ENCODE measurements at places on chromosomes 13 and 19.

DNA sequence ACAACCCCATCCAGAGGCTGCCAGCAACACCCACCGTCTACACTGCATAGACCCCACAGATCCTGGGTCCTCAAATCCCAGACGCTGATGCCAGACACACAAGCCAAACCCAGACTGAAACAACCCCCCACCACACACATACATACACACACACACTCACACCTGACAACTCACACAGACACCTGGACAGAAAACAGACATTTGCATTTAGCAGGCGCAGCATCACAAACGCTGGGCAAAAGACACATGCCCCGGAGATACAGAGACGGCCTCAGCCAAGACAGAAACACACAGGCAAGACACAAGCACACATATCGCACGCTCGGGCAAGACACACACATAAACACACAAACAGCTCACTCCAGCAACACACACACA is 1.3 kb downstream of the BBC3 start:
- no peak for DNase-seq

GRCh38 chr13:85223883-85224656 is 575.1 kb downstream of the SLITRK6 start:
- no peak for DNase-seq

DNA sequence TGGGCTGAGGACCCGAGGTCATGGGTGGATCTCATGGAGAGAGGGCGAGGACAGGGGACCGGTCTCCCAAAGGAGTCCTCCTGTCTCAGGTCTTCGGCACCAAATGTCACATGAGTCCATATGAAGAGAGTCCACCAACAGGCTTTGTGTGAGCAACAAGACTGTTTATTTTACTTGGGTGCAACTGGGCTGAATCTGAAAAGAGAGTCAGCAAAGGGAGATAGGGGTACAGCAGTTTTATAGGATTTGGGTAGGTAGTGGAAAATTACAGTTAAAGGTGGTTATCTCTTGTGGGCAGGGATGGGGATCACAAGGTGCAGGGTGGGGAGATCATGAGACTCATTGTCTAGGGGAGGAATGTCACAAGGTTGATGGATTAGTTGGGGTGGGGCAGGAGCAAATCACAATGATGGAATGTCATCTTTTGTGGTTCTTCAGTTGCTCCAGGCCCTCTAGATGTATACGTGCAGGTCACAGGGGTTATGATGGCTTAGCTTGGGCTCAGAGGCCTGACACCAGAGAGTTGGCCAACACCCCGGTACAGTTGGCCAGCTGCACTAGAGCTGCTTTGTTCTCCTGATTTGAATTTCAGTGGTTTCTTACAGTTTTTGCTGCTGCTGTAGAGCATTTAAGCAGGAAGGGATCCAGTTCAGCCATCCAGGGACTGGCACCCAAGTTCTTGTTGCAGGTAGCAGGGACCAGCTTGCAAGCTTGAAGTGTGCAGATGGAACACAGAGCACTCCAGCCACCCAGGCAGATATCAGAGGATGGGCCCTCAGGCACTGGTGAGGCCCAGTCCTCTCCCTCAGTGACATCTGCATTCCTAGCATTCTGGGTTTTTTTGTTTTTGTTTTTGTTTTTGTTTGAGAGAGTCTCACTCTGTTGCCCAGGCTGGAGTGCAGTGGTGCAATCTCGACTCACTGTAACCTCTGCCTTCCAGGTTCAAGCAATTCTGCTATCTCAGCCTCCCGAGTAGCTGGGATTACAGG is 26.4 kb upstream of the IGFL1 start:
- no peak for DNase-seq

DNA sequence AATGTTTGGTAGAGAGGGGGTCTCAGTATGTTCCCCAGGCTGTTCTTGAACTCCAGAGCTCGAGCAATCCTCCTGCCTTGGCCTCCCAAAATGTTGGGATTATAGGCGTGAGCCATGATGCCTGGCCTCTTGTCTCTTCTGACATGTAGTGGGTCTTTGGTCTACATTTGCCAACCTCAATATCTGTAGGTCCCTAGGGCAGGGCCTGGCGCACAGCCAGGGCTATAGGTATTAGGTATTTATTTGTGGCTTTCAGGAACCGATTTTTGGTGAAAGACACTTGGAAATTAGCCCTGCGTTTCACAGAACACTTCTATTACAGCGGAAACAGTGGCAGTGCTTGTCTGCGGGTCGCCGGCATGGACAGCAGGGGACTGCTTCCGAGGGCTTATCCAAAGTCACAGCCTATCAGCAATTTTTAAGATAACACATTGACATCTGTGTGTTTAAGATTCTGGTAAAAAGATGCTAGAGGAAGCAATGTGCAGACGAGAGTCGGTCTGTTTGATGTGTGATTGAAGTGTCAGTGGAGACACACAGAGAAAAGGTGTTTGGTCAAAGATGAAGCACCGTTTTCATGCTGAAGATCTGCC is 14.5 kb downstream of the ZNF536 start:
- no peak for DNase-seq

- peak; percentile 78 for DNase-seq
These were observed 58.3 kb downstream of the KLF2 start for GRCh38 chr19:16382775-16383543.

- no peak for DNase-seq
These were observed 6.1 kb upstream of the KLK8 start for GRCh38 chr19:51007488-51007887.

GRCh38 chr19:33819880-33820781 is 23.5 kb downstream of the KCTD15 start:
- peak; percentile 81 for DNase-seq

DNA sequence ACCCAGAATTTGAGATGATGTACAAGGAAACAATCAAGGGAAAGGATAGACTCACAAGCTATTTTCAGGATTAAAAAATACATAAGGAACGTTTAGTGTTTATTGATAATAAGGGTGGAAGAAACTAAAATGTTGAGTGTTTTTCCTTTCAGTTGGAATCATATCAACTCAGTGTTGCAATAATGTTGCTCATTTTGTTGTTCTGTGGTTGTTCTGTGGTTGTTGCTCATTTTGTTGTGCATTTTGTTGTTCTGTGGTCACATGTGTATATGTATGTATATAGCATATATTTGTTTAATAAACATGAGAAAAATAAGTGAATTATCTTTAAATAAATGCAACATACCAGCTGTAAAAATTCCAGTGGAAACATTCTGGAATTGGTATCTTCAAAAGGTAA is 262.4 kb upstream of the SPRY2 start:
- no peak for DNase-seq

- DNase-seq = no peak
These were observed 23.1 kb downstream of the SIGLEC5 start for GRCh38 chr19:51607077-51607476.

DNA sequence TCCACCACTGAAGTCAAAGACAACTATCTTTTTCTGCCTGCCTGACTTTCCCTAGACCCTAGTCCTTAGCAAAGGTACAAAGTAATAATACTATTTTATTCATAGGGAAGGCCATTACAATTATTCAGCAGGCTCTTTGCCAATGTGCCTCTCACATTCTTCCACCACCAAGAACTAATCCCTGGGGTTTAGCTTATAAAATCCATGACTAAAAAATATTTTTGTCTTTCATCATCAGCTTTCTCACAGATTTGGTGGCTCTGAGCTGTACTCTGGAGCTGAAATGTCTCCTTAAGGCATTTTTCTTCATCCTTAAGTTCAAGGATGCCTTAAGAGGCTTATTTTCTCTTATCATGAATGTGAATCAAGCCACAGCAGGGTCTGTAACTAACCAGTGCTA is 96.1 kb downstream of the OXGR1 start:
- no peak for DNase-seq

DNA sequence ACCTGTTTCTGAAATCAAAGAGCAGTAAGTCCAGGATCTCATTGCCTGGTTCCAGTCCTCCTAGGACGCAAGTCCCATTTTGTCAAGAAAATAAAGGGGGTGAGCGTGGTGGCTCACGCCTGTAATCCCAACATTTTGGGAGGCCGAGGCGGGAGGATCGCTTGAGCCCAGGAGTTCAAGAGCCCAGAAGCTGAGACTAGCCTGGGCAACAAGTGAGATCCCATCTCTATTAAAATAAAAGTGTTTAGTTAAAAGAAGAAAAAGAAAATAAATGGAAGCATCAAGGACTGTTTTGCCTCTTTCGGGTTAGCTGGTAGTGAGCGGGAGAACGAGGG is 344 bp upstream of the HAUS5 start:
- no peak for DNase-seq

- peak; percentile 87 for DNase-seq
These were observed at the start of gene ZNF30 for GRCh38 chr19:34926685-34927375. Gene ZNF30 (plus strand): TSS chr19:34926903. CDS start chr19:34929948, 3,045 bp downstream.
